CD4-positive, alpha-beta T cell treated with Interleukin-17A for 1 hour (primary cell): ENCODE measurements at places on chromosomes 7 and 10.

GRCh38 chr10:102801496-102801895 lies 35.7 kb downstream of the CYP17A1 start:
- DNase-seq = no peak

DNA sequence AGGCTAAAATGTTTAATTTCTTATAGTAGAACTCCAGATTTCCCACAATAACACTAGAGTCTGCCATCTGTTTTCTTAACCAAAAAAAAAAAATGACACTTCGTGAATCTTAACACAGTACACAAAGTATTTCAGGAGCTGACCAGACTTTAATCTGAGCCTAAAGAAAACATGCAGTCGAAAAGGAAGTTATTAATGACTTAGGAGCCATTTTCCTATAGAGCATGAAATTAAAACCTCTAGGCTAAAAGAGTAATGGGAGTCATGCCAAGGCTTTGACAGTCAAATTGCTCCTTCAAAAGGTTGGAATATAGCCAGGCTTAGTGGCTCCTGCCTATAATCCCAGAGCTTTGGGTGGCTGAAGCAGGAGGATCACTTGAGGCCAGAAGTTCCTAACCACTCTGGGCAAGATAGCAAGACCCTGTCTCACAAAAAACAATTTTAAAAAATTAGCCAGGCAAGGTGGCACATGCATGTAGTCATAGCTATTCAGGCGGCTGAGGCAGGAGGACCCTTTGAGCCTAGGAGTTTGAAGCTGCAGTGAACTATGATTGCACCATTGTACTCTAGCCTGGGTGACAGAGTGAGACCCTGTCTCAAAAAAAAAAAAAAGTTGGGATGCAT lies 13.6 kb downstream of the MICU1 start:
- DNase-seq = no peak

DNA sequence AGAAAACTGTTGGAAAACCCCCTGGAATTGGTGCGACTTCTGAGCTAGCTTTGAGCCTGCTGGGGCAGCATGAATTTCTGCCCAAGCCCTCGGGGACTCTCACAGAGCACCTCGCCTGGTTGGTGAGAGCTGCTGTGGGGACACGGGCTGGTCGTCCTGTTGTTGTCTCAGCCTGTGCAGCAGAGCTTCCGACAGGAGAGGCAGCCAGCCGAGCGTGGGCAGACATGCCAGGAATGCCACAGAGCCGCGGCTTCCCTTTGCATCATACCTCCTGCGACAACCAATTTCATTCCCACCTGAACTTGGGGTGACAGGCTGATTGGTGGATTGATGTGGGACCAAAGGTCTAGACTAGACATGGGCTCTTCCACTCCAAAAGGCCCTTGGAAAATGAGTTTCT lies 60.2 kb upstream of the NRBF2 start:
- DNase-seq = no peak

- DNase-seq = no peak
These were observed 169.5 kb upstream of the PFKP start for GRCh38 chr10:2897619-2898508.

- no peak for DNase-seq
These were observed 19.8 kb upstream of the TMEM273 start for GRCh38 chr10:49207936-49208487.

GRCh38 chr7:94654783-94655125 lies 1.2 kb downstream of the SGCE start:
- no peak for DNase-seq

DNA sequence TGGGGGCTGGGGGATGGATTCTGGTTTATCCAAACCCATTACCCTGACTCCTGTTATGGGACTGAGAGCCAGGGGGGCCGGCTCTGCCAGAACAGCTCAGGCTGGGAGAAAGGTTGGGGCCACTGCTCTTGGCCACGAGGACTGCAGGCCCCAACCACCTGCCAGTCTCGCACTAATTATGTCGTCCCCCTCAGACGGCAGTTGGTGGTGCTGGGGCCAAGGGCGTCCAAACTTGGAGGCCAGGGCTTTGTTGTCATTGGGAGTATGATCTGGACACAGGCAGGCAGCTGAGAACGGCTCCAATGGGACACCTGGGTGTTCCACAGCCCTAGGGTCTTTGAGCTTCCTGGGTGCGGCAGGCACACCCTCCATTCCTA lies 34.7 kb downstream of the DRGX start:
- no peak for DNase-seq

DNA sequence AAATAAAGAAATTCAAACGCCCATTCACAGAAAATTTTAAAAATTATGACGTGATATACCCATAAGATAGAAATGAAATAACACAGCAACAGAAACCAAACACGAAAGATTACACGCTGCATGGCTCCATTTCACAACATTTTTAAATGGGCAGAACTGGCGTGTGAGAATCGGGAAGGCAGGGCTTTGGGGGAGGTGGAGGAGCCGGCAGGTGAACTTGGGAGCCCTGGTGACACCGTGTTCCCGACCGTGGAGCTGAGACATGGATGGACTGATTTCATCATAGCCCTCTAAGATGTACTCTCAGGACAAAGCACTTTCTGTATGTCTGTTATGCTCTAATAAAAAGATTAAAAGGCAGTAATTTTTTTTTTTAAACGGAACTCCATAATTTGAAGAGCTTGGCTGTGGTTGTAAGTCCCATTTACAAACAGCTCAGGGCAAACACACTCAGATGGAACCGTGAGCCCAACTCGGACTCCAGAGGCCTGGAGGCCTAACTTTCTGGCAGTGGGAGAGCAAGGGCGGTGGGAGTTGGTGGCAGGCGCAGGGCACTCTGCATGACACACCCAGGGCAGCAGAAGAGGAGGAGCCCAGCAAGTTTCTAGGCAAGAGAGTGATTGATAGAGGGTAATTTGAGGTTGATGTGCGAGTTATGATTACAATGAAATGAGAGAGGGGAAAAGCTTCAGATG lies 203.4 kb downstream of the MAD1L1 start:
- DNase-seq = no peak

- no peak for DNase-seq
These were observed 636.1 kb upstream of the FZD8 start for GRCh38 chr10:36278176-36278575.
